NCI-H1694 treated with DMSO at 0.1 percent for 48 hours (cell line): ENCODE measurements at places on chromosomes 4 and X.

- DNase-seq: no peak
These were observed 666.3 kb upstream of the GRIA3 start for GRCh38 chrX:122517786-122518185.

GRCh38 chrX:34578237-34578636 is 78.8 kb downstream of the TMEM47 start:
- no peak for DNase-seq

GRCh38 chr4:169492436-169493163 is 119.8 kb downstream of the NEK1 start:
- DNase-seq: peak; percentile 11

- DNase-seq: no peak
These were observed 26.6 kb downstream of the VSIG4 start for GRCh38 chrX:66013194-66013816.

DNA sequence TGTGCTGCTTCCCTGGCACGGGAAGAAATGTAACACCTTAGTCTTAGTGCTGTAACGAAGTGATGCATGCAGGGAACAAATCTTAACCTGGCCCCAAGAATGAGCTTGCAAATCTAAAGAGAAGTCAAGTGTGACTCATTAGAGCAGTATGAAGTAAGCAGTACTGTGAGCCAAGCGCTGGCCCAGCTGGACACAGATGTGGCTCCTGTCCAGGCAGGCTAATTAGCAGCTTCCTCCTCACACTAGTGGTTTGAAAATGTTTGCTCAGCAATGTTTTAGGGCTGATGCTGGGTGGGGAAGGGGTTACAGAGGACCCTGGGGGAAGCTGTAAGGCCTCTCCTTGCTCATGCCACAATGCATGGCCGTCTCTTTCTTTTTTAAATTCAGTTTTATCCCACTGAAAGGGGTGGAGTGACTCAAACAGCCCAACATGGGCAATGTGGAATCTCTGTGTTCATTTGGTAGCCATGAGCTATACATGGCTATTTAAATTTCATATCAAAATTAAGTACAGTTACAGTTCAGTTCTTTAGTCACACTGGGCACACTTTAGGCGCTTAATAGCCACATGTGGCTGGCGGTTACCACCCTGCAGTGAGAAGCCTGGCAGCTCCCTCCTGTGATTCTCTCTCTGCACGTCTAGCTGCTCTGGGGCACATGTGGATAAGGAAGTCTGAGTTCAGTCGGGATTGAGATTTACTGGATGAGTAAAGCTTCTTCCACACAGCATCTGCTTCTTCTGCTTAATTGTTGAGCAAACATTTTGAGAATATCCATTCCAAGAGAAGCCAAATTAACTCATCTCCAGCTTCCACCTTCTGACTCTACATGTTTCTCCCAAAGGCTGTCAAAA is 48.8 kb downstream of the MAP7D2 start:
- no peak for DNase-seq

- no peak for DNase-seq
These were observed 49.1 kb upstream of the DYNLT3 start for GRCh38 chrX:37896511-37896890.

- DNase-seq: no peak
These were observed 10.3 kb downstream of the AFAP1 start for GRCh38 chr4:7929118-7929951.

- no peak for DNase-seq
These were observed 13.8 kb upstream of the FGFBP2 start for GRCh38 chr4:15976456-15977447.

- DNase-seq: no peak
These were observed 128.7 kb downstream of the CCNB3 start for GRCh38 chrX:50333308-50333707.

GRCh38 chrX:124042042-124042441 is 80.5 kb downstream of the STAG2 start:
- no peak for DNase-seq

DNA sequence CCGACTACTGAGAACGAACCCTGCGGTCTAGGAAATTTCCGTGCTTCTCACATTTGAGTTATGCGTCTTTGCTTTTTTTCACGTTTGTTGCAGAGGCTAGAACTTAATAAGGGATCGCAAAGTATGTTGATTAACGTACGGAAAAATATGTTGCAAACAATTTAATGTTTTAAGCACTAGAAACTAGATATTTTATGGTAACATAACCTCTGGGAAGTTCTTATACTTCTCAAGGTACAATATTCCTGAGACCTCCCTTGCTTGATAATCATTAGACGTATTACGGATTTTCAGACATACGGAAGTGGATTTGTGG is 639 bp upstream of the PRDM5 start:
- no peak for DNase-seq

GRCh38 chr4:177023951-177024350 is 231.2 kb upstream of the VEGFC start:
- no peak for DNase-seq

DNA sequence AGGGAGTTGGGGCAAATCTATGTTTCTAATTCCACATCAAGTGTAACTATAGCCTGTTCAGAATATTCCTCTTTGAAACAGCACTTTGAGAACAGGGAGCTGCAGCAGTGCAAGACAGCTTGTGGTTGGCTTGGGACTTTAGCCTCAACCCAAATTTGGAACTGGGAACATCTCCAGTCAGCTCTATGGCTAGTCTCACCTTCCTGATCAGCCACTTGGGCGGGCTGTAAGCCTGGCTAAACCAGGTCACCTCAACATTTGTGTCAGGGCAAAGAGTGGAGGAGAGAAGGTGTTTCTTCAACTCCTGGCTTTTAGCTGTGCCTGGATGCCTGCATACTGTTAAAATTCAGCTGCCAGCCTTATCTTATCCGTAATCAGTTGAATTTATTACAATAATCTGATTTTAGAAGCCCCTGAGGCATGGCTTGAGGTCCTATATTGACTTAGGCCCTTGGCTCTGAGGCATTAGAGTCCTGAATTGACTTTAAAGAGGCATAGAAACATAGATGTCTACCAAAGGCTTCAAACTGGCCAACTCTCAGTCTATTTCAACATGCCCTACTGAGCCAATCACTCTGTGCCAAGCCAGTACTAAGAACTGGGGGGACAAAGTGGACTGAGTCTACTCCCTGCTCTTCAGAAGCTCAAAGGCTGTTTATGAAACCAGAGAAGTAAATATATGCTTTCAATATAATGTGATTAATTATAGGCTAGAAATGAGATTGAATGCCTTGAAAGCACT is 18.7 kb upstream of the AR start:
- DNase-seq: no peak

DNA sequence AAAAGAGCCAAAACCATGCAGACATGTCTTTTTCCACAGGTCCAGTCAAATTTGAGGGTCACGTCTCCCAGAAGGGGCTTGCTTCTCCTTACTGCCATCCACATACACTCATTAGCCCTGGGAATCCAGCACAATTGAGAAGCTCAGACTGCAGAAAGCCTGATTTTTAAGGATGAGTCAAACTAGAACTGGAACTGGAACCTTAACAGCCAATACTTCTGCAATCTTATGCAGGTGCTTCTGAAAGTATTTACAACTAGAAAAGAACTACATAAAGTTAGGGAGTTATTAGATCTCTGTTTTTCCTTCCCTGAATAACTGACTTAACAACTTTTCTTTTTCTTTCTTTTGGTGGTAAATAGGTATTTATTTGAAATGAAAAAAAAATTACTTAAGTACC is 86.3 kb downstream of the CDS1 start:
- no peak for DNase-seq

- DNase-seq: no peak
These were observed 97.8 kb downstream of the DOCK11 start for GRCh38 chrX:118593407-118593806.

- no peak for DNase-seq
These were observed at the start of gene TMEM154 for GRCh38 chr4:152679414-152680281. TSS of gene TMEM154 (minus strand) at chr4:152679997. CDS start at chr4:152679933, 64 bp downstream.

GRCh38 chrX:48278958-48279357 is 23.8 kb downstream of the SSX1 start:
- DNase-seq: no peak

GRCh38 chrX:21838937-21839333 is 482 bp upstream of the MBTPS2 start:
- no peak for DNase-seq

DNA sequence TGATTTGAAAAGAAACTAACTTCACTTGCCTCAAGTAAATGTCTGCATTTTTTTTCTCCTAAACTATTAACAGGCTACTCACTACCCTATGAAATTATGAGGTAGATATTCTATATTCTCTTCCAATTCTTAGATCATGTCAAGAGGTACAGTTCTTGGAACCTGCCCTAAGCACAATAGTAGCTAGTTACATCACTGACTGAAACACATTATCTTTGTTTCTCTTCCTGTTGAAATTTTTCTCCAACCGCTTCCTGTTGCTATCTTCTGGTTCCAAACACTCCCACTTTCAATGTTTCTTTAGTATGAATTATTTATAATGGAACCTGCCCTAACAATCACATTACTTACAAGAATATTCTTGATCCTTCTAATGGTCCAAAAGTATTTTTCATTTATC is 5.0 kb upstream of the BANK1 start:
- no peak for DNase-seq

DNA sequence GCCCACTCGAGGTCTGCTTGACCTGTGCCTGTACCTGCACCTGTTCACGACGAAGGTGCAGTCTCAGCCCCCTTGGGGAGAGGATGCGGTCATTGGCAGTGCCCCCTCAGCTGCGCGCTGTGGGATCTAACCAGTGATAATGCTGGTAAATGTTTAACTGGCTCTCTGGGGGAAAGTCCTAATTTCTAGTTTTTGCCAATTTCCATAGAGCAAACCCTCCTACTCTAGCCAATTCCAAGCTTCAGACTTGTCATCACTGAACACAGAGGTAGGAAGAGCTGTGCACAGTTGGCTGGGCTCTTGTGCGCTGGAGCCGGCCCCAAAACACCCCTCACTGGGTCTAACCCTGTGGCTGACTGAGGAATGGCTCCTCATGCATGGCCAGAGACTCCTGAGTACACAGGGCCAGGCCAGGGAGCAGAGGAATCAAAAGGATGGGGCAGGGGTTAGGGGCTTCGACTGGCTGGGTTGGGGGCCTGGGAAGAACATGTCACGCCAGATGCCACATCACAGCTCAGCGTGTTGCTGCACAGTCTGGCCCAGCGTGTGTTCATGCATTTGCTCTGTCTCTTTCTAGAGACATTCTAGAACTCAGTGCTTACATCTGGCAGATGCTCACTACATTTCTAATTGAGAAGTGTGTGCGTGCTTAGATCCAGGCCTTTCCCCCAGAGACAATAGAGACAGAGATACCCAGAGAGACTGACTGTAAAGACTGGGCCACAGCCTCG is 270.8 kb downstream of the BCOR start:
- peak; percentile 22 for DNase-seq

GRCh38 chrX:70656304-70656703 is 211.7 kb downstream of the DLG3 start:
- no peak for DNase-seq

DNA sequence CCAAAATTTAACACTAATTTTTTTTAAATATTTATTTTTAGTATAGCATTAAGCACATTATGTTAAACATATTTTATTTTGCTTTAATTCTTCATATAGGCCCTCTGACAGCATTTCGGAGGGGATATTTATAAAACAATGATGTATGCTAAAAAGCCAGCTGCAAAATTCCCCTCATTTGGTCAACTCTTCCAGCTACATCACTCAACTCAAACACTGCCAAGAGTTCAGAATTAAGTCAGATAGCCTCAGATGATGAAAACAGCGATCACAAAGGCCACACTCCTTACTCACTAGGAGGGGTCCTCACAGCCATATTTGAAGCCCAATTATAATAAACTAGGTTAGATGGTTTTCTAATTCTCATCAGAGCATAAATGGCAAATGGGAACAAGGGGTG is 146.6 kb downstream of the ADAMTS3 start:
- DNase-seq: no peak

- DNase-seq: no peak
These were observed 37.8 kb downstream of the ADRA2C start for GRCh38 chr4:3803946-3804345.

GRCh38 chr4:6230827-6231662 is 30.7 kb upstream of the JAKMIP1 start:
- DNase-seq: no peak

DNA sequence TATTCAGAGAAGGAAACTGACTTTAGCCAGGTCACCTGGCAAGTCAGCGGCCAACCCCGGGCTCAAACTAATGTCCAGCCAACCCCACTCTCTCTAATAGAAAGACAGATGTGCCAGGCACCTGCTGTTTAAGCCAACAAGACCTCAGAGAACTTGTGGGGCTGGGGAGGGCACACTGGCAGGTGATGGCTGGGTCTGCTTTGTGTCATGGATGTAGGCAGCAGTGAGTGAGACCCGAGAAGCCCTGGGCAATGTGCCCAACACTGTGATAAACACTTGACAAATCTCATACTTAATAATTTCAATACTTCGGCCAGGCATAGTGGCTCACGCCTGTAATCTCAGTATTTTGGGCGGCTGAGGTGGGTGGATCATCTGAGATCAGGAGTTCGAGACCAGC is 9.0 kb upstream of the CD99L2 start:
- DNase-seq: no peak

DNA sequence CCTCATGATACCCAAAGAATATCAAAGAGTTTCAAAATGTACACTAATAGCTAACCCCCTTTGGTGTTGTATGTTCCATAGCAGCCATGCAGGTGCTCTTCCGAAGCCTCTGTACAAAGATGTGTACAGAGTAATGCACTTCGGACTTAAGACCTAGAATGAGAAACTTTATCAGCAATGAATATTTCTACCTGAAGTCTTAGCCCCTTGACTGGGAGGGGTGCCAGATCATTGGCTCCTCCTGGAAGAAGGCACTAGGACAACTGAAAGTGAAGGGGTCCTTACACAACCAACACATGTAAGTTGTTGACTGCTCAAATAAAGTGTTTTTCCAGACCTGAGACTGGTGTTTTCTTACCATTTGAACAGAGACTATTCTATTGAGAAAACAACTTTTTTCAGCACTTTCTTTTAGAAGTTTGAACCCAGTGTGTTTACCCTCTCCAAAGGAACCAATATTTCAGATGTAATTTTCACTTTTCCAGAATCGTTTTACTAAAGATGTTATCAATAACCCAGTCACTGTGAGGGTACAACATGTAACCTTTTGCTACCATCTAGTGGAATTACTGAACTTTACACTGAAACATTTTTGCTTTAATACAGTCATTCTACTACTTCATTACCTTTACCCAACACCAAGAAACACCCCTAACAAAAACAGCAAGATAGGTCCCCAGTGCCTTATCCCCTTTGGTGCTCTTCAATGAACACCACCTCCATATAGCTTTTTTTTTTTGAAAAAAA is 33.3 kb upstream of the PRDX4 start:
- DNase-seq: no peak

GRCh38 chrX:53714580-53715345 is 28.2 kb upstream of the HUWE1 start:
- no peak for DNase-seq
